ENCODE measurements at places on chromosomes 1 and 21. TPM values are rescaled to one million over a fixed set of nuclear protein-coding genes. Genes with fewer than 3 reads are reported as not detected.

Gene IL22RA1
- 0.15 TPM for total RNA-seq

- DNase-seq, result no peak
These were observed 50.0 kb downstream of the SH3GLB1 start for GRCh38 chr1:86754265-86754974.

DNA sequence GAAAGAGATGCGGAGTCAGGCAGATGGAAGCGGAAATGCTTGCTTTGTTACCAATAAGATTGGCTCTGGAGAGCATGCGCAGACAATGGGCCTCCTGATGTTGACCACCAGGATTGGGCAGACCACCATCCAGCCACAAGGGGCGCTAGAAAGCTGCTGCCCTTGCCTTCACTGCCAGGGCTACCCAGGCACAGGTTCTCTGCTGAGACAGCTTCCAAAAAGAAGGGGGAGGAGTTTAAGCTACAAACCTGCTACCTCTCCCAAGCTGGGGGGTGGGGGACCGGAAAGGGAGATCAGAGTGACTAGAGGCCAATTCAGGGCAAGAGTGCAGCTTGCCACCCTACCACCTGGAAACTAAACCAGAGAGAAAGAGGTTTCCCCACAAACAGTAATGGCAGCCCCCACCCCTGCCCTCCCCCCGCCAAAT lies 369.7 kb downstream of the RRAGC start:
- peak; percentile 53 for DNase-seq

- DNase-seq, result no peak
These were observed 81.7 kb downstream of the DDX20 start for GRCh38 chr1:111837393-111837792.

DNA sequence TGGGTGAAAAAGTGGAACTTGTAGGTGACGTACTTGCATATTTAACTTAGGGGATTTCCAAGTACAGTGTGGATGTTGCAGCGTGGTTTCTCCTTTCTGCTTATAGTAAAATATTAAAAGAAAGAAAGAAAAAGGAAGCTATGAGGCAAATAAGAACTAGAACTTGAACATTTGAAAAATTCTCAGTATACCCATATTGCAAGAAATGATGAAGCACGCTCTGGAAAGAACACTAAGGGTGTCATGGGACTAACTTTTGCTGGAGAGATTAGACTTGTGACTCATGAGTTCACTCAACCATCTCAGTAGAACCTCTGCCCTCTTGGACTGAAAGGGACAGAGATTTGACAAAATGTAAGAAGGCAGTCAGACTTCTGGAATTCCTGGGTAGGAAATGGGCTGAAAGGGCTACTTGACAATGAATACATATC lies 704.5 kb upstream of the ADGRL4 start:
- DNase-seq, result no peak

Gene FCRLB
- 0.63 TPM for total RNA-seq

- no peak for DNase-seq
These were observed 995 bp upstream of the IPO13 start for GRCh38 chr1:43945674-43946235.

- no peak for DNase-seq
These were observed 156.2 kb upstream of the C8B start for GRCh38 chr1:57122031-57122430.

Gene ZYG11A
- not detected for total RNA-seq

- no peak for DNase-seq
These were observed 194.6 kb upstream of the SAMSN1 start for GRCh38 chr21:14740692-14741091.

Gene CBR3
- total RNA-seq, result 1.8 TPM

- no peak for DNase-seq
These were observed 20.0 kb downstream of the YIPF1 start for GRCh38 chr1:53869454-53870117.

- DNase-seq, result no peak
These were observed 16.0 kb downstream of the SLC26A9 start for GRCh38 chr1:205927247-205927646.

DNA sequence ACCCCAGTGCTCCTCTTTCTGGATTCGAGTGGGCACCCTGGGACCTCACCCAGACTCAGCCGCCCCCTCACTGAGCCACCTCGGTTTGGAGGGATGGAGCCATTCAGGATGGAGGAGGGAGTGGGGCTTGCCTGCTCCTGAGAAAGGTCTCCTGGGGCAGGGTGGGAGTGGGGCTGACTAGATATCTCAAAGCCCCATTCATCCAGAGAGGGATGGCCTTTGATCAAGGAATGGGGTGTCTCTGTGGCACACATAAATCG lies 10.1 kb upstream of the SPSB1 start:
- DNase-seq, result no peak

DNA sequence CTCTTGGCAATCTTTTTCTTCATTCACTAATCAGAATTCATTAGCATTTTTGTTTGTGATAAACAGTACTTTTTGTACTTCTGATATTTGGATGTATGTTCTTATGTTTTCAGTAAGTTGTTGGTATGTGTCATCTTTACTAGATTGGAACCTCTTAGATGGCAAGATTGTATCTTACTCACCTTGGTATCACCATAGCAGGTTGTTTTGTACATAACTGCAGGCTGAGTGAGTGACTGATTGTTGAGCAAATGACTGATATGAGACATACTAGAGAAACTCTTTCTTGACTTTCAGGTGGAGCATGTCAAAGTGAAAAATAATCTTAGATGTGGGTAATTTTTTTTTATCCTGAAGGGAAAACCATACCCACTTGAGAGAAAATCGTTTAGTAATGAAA lies 173.7 kb downstream of the CLEC20A start:
- no peak for DNase-seq

DNA sequence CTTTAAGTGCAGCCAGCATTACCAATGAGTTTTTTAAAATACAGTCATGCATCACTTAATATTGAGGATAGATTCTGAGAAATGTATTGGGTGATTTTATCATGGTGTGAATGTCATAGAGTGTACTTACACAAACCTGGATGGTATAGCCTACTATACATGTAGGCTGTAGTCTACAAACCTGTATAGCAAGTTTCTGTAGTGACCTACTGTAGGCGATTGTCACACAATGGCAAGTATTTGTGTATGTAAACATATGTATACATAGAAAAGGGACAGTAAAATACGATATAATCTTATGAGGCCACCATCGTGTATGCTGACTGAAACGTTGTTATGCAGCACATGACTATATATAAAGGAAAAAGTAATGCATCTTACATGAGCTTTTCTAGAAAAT lies 48.2 kb downstream of the RPE65 start:
- DNase-seq, result no peak

- DNase-seq, result no peak
These were observed 248.3 kb upstream of the KAZN start for GRCh38 chr1:14350197-14350596.

Gene CGN
- 5.4 TPM for total RNA-seq

- no peak for DNase-seq
These were observed 148.8 kb downstream of the ZBTB18 start for GRCh38 chr1:244199902-244200301.

Gene CYP4A11
- total RNA-seq, result not detected

DNA sequence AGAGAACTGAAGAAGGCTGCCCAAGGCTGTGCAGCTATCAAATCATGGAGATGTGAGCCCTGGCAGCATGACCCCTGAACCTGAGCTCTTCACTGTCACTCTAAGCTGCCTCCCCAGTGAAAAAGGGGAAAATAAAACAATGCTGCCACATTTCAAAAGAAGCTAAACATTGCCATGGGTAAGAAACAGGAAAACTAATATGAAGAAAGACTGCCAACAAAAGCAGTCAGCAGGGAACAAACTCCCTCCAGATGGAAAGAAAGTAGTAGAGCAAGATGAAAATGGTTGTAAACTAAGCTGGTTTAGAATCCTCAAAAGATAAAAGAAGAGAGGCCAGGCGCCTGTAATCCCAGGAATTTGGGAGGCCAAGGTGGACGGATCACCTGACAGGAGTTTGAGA lies 36.2 kb upstream of the CSF1 start:
- DNase-seq, result no peak

DNA sequence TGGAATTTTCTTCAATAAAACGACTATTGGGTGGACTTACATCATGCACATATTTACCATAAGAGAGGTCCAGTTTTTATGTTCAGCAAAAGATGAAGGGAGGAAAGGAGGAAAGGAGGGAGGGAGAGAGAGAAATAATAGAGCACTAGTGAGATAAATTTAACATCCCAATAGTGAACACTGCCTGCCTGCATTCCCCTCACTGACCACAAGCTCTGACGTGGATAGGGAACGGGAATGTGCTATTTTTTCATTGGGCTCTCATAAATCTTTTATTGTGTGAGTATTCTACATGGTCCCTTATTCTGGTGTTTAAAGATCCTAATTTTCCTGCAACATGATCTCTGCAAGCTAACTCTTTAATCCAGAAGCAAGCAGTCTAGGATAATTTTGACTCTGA lies 82.1 kb downstream of the TTC3 start:
- DNase-seq, result no peak

- no peak for DNase-seq
These were observed 25.7 kb upstream of the VPS13D start for GRCh38 chr1:12204140-12204539.

DNA sequence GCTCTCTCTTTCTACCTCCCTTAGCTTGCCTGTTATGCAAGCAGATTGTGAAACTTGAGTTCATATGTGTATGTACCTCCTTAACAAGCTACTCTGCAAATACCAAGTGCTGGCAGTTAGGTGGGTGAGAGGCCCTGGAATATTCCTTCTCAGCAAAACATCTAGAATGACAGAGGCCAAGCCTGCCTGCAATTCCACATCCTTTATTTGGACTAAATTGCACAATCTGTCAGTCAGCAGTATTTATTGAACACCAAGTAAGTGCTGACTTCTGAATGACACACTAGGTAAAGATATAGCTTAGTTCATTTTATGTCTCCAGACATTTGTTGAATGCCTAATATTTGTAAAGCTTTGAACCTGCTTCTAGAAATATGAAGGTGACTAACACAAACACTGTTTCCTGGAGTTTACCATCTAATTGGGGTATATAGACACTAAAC lies 87.5 kb downstream of the RGL1 start:
- DNase-seq, result no peak

DNA sequence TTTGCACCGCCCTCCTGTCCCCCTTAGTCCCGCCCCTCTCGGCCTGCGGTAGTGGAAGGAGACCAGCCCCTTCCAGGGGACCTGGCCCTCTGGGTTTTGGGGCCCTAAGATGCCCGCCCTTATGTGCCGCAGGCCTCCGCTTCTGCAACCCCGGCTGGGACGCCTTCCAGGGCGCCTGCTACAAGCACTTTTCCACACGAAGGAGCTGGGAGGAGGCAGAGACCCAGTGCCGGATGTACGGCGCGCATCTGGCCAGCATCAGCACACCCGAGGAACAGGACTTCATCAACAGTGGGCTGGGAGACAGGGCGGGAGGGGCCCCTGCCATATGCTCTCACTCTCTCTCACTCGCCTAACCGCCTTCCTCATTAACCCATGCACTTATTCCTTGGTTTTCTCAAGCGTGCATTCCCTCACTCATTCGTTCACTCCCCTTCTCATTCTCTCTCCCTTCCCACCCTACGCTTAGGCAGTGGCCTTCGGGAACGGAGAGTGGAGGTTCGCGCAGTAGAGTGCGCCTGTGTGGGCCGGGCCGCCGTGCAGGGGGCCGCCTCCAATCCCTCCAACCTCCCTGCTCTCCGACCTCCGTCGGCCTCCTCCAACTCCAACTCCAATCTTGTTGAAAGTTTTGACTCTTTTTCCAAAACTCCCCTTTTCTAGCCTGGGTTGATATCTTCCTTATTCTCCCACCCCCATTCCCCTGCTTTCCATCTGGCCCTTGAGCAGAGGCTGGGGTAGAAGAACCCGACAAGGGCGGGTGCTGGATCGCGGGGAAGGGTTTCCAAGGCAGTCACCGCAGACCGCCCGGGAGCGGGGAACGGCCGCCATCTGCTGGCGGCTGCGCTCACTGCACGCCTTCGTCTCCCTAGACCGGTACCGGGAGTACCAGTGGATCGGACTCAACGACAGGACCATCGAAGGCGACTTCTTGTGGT lies 15.2 kb downstream of the BCAN start:
- peak; percentile 85 for DNase-seq

- DNase-seq, result no peak
These were observed 6.9 kb upstream of the DENND1B start for GRCh38 chr1:197781968-197782721.

GRCh38 chr1:205236951-205237475 lies 9.3 kb downstream of the TMCC2 start:
- no peak for DNase-seq

DNA sequence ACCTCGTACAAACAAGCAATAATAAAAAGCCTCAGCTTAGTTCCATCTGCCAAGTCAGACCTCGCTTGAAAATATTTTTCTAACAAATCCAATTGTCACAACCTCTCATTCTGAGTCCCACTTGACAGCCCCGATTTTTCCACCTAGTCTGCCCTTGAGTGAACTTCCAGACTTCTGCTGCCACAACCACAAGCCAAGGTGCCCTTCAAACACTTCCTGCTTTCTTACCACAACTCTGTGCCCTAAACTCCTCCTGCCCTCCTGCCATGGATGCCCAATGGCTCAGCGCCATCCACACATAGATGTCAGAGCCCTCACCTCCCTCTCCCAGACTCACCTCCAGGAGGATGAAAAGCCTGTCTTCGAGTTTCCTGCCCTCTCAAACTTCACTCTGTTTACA lies 3.9 kb downstream of the TMPRSS2 start:
- no peak for DNase-seq

- peak; percentile 66 for DNase-seq
These were observed 4.8 kb upstream of the TDRD10 start for GRCh38 chr1:154497026-154497806.

Gene GBP5
- 0.37 TPM for total RNA-seq

DNA sequence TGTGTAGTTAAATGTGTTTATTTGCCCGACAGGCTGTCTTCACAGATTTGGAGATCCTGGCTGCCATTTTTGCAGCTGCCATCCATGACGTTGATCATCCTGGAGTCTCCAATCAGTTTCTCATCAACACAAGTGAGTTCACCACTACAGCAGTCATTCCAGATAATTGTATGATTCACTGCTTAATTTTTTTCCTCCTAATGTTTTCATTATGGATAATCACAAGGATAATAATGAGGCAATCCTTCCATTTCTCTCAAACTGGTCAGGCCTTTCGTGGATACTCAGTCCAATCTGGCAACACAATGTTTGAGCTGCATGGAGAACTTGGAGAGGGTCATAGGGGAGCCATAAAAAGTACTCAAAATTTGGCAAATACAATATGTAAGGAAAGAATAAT lies 168.3 kb upstream of the SGIP1 start:
- DNase-seq, result no peak

DNA sequence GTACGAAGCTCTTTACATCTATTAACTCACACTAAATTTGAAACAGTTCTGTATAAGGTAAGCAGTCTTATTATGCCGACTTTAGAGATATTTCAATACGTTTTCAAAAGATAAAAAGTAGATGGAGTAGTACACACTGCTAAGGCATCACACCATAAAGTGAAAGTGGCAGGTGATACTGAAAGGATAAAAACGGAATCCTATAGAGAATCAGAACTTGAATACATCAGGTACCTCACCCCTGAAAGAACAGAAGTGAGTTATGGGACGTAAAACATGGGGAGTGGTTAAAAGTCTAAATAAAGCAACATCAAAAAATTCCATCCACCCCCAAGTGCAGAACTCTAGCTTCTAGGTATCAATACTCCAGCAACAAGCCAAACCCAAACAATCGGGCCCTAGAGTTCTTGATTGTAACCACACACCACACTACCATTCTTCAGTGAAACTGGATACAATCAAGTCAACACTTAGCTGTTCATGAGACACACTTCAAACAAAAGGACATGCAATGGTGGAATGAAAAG lies 142.6 kb downstream of the SMYD3 start:
- DNase-seq, result no peak

- DNase-seq, result no peak
These were observed 35.8 kb upstream of the PLXNA2 start for GRCh38 chr1:208279826-208280588.

- DNase-seq, result no peak
These were observed 3.4 kb downstream of the PRPF38B start for GRCh38 chr1:108695535-108695934.
